ENCODE measurements at places on chromosomes 2 and 18.

DNA sequence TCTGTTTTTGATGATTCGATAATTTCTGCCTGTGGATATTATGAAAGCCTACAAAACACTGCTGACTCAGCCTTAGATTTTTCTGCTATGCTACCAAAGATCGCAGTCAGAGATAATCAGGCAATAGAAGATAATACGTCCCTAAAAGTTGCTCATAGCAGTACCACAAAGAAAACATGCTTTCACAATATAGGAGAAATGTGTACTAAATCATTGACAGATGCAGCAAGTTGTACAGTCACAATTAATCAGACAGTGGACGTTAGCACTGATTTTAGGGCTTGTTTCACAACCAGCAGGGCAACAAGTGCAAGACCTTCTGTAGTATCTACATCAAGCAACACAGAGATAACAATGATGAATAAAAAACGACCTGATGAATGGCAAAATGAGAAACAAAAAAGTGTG, 19.5 kb downstream of the RBM44 start:
- DNase-seq = no peak

GRCh38 chr2:21229302-21229701, 105.5 kb downstream of the TDRD15 start:
- DNase-seq = no peak

- no peak for DNase-seq
These were observed 144.0 kb downstream of the CLIP4 start for GRCh38 chr2:29259221-29259620.

DNA sequence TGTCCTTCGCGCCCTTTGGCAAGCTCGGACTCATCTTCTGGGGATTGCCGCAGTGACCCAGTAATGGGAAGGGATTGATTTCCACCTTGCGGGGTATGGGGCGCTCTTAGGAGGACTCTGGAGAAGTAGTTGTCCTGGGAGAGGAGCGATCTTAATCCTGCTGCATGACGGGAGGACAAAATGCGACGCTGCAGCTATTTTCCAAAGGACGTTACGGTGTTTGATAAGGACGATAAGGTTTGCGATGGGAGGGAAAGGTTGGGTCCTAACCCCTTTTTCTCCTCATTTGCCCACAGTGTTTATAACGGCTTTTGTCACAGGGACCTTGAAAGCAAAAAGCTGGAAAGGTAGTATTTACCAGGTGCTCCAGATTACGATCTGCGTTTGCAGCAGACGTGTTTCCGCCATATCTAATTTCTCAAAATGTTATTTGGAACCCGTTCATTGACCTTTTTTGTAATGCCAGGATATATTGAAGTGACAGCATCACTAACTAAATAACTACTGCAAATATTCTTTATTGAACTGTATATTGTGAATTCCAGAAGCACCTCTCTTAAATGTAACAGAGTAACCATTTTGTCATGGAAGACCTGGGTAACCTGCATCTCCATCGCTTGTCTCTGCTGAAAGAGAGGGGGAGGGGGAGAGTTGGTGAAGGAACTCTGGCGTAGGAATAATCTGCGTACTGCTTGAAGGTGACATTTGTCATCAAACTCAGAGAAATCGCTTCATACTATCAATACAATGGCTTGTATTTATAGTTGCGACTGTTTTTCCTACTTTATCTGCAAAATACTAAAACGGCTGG, 590 bp downstream of the MDH1 start:
- DNase-seq = peak; percentile 87

GRCh38 chr2:168781191-168781817, 21.1 kb upstream of the NOSTRIN start:
- no peak for DNase-seq

DNA sequence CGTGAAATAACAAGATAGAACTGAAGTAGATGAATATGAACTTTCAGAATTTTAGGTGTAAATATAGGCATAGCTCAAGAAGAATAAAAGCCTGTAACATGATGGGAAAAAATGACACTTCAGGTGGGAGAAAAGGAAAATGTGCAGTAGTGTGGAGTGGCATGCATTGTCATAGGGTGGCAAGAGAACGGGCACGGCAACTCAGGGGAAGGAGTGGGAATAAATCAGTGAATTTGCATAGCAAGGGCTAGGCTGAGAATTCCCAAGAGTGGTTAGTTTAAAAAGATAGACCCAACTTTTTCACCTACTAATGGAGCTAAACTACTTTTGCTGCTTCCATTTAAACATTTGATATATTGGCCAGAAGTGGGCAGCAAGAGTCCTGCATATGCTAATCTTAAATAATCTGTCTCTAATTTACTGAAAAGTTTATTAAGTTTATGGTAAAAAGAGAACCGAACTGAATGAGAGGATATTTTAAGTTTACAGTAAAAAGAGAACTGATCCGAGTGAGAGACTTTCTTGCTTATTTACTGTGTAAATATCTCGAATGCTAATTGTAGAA, 228.1 kb downstream of the CTNNA2 start:
- DNase-seq = no peak

DNA sequence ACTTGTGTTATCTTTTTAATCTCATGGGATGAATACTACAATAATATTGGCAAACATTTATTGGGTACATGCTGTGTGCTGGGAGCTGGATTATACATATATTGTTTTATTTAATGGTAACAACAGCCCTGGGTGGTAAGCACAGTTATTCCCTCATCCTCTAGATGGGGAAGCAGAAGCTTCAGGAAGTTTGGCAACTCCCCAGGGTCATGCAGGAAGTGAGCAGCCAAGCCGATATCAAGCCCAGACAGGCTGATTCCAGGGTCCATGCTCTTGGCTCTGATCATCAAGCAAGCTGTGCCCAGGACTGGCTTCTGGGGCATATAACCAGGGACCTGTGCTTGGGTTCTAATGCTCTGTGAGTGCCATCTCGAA, 155.8 kb downstream of the ZNF516 start:
- DNase-seq = no peak

GRCh38 chr2:102184568-102184967, 2.3 kb upstream of the IL1RL2 start:
- no peak for DNase-seq

DNA sequence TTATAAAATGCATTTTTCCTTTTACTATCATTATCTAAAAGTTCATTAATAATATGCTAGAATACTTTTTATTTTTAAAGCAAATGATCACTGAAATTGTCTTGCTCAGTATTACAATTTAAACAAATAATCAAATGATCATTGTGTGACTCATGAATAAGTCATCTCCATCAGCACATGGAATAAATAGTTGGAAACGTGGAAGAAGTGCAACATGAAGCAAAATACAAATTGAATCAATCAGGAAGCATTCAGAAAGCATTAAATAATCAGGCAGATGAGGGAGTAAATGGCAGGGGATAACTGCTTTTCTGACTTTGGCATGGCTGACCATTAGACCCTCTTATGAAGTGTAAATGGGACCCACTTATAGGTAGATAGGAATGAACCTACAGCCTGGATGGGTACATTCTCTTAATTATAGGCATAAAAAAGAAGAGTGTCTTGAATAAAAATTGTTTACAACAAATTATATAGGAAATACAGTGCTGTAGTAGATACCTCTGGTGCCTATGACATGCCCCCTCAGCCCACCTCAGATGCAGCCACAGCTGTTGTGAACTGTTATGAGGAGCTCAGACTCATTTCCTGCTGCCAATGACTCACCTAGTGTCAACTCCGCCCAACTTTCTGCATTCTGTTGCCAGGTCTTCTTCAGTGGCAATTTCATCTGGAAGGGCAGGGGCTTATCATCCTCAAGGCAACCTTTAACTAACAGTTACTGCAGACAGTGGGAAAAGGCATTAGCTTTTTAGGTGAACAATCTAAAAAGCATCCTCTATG, 936.0 kb downstream of the TRIB2 start:
- no peak for DNase-seq

- peak; percentile 53 for DNase-seq
These were observed 166.0 kb downstream of the SOCS6 start for GRCh38 chr18:70454704-70455322.

- no peak for DNase-seq
These were observed 192.5 kb downstream of the SMAD2 start for GRCh38 chr18:47737956-47738355.

- peak; percentile 13 for DNase-seq
These were observed at the start of gene SGPP2 for GRCh38 chr2:222424276-222424728. Gene SGPP2, plus strand, starts transcription at chr2:222424543. Its CDS starts 60 bp downstream, at chr2:222424603.

DNA sequence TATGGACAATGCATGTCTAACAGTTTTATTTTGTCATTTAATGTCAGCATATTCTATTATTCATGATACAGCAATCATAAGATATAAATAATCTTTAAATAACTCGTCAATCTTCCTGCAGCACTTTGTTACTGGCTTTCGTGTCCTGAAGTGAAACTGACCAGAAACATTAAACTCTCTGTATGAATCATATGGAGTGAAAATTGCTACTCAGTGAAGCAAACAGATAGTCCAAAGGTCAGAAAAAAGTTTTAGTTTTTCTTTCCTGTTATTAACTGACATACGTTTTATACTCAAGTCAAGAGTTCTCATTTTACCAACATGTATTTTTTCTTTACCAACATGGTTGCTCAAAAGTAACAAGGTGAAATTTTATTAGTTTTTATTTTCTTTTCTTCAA, 106.8 kb upstream of the GALNT5 start:
- DNase-seq = no peak

- DNase-seq = no peak
These were observed 123.5 kb upstream of the FOSL2 start for GRCh38 chr2:28269019-28269784.

DNA sequence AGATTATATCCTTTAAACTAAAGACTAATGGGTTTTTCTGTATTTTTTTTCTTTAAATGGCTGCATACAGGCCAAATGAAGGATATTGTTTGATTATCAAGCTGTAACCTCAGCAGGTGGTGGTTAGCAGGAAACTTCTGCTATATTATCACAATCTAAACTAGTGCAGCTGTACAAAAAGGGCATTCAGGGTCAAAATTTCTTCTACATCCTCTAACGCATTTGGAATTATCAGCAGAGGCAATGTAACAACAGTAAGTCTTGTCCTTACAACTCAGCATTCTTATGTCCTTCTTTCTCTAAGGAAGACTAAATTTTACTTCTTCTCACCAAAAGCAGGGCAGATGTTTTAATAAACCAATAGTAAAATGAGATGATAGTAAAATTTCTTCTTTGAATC, 135.8 kb upstream of the FN1 start:
- no peak for DNase-seq

DNA sequence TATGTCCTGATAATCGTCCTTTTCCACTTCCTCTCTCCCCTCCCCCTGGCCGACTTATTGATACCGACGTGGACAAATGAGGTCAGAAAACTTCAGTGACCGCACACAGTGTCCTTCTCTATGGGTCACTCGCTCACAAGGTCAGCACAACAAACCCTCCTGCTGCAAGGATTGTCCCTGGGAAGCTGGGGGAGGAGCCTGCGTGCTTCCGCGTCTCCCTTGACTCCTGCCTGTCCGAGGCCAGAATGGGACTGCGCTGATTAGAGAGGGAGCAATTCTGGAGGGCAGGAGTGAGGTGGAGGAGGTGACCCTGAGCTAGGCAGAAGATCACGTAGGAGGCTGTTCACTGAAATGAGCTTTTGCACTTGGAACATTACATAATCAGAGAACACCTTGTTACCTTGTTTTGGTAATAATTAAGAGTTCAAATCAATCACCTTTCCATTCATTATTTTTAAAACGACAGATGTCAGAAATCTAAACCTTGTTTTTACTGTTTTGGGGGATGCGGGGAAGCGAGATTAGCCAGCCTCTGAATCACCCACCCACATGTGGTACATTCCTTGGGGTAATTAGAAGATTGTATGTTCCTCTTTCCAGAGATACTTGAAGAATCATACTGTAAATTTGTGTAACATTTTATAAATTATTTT, 70.6 kb downstream of the CTAGE1 start:
- no peak for DNase-seq

- DNase-seq = no peak
These were observed 213.3 kb downstream of the SH3RF3 start for GRCh38 chr2:109342256-109342850.

DNA sequence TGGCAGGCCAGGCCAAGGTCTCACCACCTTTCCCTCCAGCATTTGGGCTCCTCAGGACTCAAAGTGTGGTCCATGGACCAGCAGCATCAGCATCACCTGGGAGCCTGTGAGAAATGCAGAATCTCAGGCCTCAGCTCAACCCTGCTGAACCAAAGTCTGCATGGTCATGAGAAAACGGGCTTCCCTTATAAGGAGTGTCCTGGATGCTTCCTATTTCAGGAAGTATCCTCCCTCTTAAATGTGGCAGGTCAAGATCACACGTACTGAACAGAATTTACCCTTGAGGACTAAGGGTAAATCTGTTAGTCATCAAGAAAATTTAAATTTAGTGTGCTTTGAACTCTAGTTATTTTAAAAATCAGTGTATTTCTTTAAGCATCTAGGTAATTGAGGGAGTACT, 11.8 kb downstream of the CD8A start:
- DNase-seq = no peak

DNA sequence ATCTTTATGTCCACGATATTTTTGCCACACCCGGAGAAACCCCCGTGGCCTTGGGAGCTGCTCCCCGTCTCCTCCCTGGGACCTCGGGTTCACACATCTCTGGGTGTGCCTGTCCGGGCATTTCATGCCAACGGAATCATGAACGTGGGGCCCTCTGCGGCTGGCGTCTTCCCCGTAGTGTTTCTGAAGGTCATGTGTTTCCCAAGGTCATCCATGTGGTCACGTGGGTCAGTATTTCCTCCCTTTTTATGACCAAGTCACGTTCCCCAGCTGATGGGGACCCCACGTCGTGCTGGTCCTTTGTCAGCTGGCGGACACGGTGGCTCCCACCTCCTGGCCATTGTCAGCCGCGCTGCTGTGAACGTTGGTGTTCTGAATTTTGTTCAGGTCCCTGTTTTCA, 135.7 kb downstream of the NFATC1 start:
- no peak for DNase-seq

GRCh38 chr2:134718817-134719814, at the start of gene TMEM163:
Gene TMEM163, minus strand, starts transcription at chr2:134719000.
- DNase-seq = no peak

- DNase-seq = no peak
These were observed 592 bp upstream of the METAP1D start for GRCh38 chr2:171999161-171999560.

DNA sequence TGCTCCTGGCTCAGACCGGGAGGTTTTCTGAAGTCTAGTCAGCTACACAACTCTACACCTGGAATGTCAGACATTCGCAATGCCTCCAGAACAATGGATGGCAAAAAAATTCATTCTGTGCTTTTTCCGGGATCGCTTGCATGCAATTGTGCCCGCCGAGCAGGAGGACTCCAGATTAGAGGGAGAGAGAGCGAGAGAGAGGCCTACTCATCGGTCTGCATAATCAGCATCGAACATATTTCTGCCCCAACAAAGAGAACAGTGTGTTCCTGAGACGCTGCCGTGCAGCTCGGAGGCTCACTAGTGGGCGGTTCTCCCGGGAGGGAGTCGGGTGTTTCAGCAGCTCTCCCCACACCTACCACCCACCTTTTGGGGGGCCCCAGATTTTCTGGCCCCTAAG, 117.1 kb downstream of the KLHL29 start:
- DNase-seq = no peak

DNA sequence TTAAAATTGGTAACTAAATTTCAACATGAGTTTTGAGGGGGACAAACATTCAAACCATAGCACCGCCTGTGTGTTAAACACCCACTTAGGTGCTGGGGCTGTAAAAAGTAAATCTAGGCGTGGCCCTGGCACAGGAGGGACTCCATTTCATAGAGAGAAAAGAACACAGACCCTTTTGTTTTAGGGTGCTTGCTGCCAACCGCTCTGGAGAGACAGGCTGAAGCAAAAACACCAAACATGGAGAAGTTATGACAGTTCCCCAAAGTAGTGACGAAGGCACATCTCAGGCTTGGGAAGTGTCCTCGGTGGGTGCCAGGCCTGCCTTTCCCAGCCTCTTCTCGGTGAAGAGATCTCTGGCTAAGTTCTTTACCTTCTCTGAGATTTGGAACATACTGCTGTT, 5.1 kb downstream of the ACTG2 start:
- no peak for DNase-seq
